Ecto neural progenitor cell (in vitro differentiated cells): ENCODE measurements at places on chromosomes 3 and 15.

DNA sequence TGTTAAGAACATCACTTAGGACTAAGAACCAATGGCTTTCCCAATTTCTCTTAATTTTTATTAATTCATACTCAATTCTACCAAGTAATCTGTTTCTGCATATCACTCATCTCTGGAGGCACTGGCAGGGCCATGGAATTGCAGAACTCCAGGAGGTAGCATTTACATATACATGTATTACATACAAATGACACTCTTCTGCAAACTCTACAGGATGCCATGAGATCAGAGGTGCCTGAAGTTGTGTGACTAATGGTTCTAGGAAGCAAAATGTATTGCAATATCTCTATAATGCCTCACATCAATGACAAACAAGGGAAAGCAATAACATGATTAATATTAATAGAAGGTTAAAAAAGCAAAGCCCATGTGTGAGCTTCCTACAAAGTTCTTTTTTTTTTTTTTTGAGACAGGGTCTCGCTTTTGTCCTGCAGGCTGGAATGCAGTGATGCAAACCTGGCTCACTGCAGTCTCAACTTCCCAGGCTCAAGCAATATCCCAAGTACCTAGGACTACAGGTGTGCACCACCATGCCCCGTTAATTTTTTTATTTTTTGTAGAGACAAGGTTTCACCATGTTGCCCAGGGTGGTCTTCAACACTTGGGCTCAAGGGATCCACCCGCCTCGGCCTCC lies 33.0 kb downstream of the DENND6A start:
- DNase-seq, result no peak

DNA sequence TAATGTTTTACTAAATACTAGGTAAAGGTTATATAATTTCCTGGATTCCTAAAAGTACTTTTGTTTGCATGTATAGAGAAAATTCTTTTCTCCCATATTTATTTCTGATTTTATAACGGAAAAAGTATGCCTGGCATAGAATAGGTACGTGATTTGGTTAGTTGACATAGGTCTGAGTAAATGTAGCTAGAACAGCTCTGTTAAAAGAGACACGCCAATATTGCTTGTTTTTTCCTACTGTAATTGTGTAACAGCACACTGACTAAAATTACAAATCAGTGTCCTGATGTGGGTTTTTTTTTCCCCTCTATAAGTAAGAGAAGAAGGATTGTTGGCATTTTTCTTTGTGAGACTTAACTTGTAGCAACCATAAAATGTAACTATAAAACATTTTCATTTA lies 26.7 kb downstream of the KLHL24 start:
- DNase-seq, result no peak

DNA sequence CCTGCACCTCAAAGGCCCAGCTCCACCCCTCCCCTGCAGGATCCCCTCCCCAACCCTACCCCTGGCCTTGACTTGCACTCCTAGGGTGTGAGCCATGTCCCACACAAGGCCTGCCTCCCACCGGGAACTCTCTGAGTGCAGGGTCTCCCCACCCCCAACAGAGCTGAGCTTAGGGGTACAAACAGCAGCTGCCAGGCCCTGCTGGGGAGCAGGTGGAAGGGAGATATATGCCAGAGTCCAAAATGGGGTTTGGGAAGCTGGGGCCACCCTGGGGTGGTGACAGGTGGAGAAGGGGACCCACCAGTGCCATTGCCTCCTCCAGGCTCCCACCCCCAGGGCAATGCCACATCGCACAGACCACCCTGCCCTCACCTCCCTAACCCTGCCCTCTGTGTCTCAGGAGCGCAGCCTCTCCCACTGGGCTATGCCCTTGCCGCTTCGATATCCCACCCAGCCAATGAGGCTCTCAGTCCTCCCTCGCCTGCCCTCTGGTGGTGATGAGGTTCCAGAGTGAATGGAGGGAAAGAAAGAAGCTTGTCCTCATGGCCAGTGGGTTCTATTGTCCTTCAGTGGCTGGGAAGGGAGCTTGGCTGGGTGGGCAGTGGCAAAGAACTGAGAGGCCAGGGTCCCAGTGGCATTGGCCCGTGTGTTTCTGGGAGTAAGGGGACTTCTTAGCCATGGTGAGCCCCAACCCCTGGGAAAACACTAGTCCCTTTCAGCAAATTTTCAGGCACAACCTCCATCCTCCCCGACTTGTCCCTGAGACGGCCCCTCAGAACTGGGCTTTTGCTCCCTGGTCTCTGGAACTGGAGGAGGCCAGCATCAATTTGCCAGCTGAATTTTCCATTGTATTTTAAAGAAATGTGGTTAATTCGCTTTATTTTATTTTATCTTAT lies 46.8 kb downstream of the CYP11A1 start:
- DNase-seq, result peak; percentile 74

DNA sequence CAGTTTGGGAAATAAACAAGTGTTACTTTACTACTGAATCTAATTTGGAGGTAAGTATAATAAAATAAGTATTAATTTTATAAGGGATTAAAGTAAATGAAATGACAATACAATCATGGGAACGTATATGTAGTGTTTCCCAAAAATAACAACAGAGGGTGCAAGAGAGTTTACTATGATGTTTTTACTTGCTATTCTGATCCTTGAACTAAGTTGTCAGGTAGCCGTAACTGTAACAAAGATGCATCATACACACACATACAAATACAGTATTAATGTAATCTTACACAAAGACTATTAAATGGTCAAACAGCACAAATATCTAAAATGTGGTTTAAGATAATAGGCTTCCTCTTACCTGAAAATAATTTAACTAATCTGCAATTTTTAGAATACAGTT lies 311.4 kb downstream of the TBC1D5 start:
- DNase-seq, result no peak

- DNase-seq, result no peak
Observed at GRCh38 chr3:131903988-131904415, 130.8 kb downstream of the CPNE4 start.

- DNase-seq, result peak; percentile 64
Observed at GRCh38 chr15:88299497-88299896, 43.0 kb upstream of the NTRK3 start.

DNA sequence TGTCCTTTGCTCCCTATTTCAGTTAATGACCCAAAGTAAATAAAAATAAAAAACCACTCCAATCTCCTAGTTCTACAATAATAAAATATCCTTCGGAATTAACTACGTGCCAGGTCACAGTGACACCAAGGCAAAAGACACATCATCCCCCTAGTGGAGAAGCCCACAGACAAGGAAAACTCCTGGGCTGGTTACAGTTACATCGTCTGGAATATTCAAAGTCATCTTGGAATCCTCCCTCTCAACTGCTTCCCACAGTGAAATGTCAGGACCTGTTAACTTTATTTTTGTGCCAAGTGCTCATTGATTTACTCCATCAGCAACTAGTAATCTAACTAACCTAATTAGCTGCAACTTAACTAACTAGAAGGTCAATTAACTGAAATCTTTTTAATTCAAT lies 349.3 kb downstream of the MAGI1 start:
- DNase-seq, result no peak

DNA sequence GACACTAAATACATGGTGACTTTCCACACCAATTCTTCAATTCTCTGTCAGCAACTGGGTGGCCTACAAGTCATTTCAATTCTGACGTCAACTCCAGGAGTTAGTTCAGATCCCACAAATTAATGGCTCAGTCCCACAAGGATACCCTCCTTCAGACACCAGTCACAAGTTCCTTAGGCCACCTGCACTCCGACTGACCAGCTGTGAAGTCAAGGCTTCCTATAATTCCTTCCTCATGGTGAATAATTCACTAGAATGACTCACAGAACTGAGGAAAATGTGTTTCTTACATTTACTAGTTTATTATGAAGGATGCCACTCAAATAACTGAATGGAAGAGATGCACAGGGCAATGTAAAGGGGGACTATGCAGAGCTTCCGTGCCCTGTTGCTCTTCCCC lies 6.3 kb upstream of the PIAS1 start:
- DNase-seq, result no peak

DNA sequence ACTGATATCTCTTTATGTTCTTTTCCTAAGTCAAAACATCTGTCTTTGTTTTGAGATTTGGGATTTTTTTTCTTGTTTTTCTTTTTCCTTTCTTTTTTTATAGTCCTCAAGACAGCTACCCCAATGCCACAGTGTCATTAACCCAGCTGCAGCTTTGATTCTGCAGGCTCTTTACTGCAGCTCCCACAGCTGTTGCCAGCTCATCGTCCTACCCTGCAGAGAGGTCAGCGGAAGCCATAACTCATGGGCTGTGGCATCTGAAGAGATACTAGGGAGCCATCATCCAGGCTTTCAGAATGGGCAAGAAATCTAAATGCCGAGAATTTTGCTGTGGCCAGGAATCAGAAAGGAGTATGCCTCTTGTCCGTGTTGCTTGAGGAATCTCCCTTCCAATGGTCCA lies 44.3 kb upstream of the SLC24A5 start:
- no peak for DNase-seq

DNA sequence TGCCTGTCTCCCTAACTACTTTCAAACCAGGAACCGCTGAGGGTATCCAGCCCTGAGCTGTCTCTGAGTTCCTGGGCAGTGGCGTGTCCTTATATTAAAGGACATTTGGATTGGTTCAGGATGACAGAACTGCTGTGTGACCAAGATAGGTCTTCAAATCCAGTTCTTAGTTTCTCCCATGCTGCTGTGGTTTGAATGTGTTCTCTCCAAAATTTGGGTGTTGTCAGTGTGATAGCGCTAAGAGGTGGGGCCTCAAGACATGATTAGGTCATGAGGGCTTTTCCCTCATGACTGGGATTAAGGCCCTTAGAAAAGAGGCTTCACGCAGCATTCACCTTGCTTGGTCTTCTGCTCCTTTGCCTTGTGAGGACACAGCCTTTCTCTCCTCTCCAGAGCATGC lies 376.5 kb upstream of the TPM1 start:
- DNase-seq, result no peak

- DNase-seq, result peak; percentile 91
Observed at GRCh38 chr3:4303187-4304123, at the start of gene SETMAR. Gene SETMAR (plus strand): TSS chr3:4303369. CDS start chr3:4303371, 2 bp downstream.

DNA sequence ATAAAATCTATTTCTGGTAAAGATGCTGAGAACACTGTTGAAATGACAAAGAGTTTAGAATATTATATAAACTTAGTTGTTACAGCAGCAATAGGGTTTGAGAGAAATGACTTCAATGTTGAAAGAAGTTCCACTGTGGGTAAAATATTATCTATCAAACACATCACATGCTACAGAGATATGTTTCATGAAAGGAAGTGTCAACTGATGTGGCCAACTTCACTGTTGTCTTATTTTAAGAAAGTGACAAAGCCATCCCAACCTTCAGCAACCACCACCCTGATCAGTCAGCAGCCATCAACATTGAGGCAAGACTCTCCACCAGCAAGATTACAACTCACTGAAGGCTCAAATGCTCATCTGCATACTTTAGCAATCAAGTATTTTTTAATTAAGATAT lies 20.2 kb downstream of the TMEM39A start:
- DNase-seq, result no peak

- DNase-seq, result no peak
Observed at GRCh38 chr15:28130651-28131050, 31.5 kb upstream of the OCA2 start.

- DNase-seq, result no peak
Observed at GRCh38 chr3:61875046-61875844, 313.9 kb downstream of the PTPRG start.

- no peak for DNase-seq
Observed at GRCh38 chr3:43624619-43625305, 3.0 kb upstream of the ANO10 start.

DNA sequence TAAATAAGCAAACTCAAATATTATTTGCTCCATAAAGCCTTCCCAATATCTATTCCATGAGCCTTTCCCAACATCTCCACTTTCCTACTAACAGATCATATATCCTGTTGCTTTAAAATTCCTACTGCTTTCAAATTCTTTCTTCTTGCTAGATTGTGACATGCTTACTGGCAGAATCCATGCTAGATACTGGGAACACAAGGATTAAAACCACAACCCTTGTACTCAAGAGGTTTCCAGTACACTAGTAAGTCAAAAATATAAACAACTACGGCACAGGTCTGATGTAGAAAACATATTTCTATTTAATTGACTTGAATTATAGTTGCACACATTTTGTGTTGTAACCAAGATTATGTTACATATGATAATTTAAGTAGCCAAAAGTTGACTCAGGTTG lies 275.0 kb downstream of the ZBTB20 start:
- DNase-seq, result no peak

- peak; percentile 72 for DNase-seq
Observed at GRCh38 chr15:74311734-74312444, 55.6 kb downstream of the CYP11A1 start.

GRCh38 chr3:58161435-58162398 lies 49.1 kb downstream of the DNASE1L3 start:
- DNase-seq, result no peak

DNA sequence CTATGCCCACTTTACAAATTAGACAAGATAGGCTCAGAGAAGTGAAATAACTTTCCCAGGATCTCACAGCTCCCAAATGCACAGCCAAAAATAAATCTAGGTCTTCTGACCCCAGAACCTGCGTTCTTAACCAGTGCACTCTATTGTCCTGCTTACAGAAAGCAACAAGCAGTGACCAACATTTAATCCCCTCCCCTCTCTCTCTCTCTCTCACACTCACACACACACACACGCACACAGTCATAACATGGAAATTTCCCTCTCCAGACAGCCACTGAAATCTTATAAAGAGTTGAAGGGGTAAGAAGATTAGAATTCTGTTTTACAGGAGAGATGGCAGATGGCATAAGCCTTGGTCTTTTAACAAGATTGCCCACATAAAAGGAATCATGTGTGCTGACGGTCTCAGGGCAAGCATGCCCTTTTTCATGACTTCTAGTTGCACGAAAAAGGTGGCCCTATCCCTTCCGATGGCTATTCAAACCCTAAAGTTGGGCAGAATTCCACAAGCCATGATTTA lies 29.4 kb downstream of the EOGT start:
- DNase-seq, result no peak

- DNase-seq, result no peak
Observed at GRCh38 chr3:190180268-190180667, 59.6 kb upstream of the P3H2 start.

- no peak for DNase-seq
Observed at GRCh38 chr15:43930556-43930955, 103.8 kb downstream of the WDR76 start.

DNA sequence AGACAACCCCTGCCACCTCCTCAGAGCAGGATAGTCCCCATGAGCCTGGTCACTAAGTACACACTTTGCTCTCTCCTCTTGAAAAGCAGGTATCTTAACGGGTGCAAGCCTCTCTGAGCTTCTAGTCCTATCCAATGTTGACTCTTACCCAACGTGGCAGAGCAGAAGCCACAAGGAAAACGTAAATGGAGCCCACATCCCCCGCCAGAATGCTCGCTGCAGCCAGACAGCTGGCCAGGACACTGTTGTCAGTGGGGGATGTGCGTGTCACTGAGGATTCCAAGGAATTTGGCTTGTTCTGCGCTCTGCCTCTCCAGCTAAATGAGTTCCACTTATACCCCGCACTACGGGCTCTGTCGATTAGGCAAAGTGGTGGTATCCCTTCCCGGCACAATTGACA lies 67.8 kb upstream of the IGF1R start:
- peak; percentile 37 for DNase-seq
